ENCODE measurements at places on chromosomes 5 and 9.

DNA sequence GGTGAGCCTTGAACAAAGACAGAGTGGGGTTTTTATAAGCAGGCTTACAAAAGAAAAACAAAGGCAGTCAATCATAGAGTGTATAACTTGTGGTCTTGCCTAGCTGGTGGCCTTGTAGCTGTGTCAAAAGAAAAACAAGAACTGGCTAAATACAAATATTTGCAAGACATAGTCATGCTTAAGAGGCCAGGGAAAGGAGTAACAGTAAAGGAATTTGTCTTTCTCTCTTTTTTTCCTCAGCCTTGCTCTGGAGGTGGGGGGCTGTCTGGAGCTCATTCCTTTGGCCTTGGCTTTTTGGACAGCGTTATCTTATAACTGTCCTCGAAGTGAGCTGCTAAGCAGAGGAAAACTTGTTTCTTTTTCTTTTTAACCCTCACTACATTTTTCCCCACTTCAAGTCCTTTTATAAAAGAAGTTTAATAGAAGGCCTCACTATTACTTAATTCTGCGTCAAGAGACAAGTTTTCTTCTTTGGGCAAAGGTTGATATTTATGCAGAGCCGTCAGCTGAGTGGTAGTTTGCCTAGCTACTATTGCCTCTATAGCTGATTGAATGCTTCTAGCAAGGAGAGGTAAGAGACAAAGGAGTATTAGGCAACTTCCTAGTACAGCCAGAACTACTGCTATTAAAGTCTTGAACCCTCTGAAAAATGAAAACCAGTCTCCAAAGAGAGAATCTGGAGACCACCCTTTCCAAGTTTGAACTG lies 14.3 kb downstream of the CEL start:
- DNase-seq, result peak; percentile 49

GRCh38 chr9:136903041-136903554 lies 16.8 kb downstream of the TRAF2 start:
- no peak for DNase-seq

DNA sequence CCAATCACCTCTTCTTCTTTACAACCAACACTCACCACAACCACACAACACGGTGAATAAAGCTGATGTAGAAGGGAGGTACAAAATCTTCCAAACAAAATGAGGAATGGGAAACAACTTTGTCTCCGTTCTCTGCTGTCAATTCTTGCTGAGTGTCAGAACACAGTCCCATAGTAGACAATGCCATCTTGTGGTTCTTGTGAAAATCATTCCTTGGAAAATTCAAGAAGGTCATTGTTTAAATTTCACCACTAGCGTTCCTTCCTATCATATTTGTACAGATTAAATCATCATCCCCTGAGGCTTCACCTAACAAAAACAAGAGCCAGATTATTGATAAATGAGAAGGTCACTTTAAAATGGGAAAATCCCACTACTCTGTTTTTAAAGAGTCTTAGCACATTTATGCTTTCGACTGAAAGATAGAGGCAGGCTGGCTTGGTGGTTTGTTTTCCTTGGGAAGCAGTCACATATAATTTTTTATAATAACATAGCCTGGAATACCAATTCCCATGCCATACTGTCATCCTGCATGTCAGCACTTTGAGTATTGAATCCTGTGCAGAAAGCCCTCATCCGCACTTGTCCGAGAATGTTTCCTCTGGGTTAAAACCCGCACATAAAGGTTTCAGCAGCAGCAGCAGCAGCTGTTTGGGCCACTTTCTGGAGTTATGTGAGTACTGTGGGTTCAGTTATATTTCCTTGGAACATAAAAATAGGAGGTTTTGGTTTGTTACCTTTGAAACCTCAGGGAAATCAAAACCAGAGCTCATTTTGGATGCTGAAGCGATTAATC lies 395.0 kb upstream of the SMARCA2 start:
- DNase-seq, result no peak

DNA sequence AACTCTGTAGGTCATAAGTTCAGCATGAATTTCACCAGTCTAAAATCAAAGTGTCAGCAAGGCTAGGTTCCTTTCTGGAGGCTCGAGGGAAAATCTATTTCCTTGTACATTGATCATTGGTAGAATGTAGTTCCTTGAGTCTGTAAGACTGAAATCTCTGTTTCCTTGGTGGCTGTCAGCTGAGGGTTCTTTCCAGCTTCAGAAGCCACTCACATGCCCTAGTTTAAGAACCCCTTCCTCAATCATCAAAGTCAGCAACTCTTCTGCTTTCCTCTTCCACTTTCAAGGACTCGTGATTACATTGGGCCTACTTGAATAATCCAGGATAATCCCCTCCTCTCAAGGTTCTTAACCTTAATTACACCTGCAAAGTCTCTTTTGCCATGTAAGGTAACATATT lies 4.9 kb upstream of the SCAMP1 start:
- no peak for DNase-seq

- no peak for DNase-seq
Observed at GRCh38 chr9:134222018-134222573, 57.7 kb upstream of the RNU6ATAC start.

DNA sequence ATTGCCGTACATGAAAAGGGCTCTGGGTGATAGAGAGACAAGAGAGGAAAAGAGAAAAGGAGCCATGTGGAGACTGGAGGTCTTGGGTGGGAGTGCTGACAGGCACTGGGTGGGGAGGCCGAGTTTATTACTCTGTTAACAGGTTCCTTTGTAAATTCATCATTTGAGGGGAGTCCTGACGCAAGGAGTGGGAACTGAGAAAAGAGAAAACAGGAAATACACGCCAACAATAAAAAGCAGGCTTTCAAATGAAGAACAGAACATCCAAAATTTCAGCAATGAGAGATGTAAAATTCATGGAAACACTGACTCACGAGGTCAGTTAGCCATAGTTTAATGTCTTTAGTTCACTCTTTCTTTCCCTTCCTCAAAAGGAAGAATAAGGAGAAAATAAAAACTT lies 342.8 kb downstream of the TMEM167A start:
- no peak for DNase-seq

- DNase-seq, result no peak
Observed at GRCh38 chr5:40334242-40334635, 345.5 kb upstream of the PTGER4 start.

DNA sequence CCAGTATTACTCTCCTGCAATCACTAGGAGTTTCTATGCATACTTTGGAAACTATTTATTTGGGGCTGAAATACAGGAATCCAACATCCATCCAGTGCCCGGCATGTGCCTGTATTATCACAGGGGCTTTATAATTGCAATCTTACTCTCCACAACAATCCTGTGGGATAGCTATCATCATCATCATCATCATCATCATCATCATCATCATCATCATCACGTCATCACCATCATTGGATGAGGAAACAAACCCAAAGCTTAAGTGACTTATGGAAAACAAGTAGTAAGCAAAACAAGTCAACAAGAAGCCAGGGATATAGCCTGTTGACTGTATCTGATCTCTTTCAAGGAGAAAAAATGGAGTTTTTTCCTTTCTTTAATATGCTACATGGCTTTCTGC lies 47.8 kb upstream of the FYB1 start:
- DNase-seq, result no peak

DNA sequence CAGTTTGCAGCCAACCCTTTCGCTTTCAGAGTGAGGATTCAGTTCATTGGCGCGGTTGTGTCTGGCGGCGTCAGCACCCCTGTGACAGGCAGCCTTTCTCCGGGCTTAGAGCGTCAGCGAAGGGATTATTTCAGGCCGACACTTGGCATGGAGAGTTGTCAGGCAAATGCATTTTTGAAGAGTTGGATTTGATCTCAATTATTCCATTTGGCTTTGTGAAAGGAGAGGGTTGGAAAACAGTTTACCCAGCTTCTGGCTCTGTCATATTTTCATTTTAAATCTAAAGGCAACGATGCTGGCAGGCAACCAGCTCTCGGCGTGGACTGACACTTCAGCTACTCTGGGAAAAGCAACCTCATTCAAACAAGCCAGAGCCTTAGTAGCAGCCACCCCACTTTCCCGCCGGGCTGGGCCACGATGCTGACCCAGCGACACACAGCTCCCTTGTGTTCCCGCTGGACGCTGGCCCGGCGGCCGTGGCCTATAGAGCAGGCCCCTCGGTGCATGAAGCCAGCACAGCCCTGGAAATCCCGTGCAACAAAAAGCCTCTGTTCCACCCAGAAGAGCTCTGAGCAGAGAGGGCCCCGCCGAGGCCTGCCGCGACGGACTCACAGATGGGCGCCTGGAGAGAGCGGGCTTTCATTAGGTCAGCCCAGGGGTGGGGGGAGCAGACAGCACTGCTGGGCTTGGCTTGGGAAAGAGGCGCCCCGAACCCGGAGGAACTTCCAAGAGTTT lies 28.9 kb upstream of the LPCAT1 start:
- DNase-seq, result no peak

- DNase-seq, result no peak
Observed at GRCh38 chr5:61486476-61486875, 154.4 kb downstream of the ZSWIM6 start.

GRCh38 chr9:95970317-95970716 lies 94.8 kb downstream of the ERCC6L2 start:
- no peak for DNase-seq

- no peak for DNase-seq
Observed at GRCh38 chr9:110712955-110713354, 44.4 kb downstream of the MUSK start.

GRCh38 chr5:180974612-180975315 lies 13.9 kb upstream of the BTNL3 start:
- DNase-seq, result no peak

All from astrocyte of the cerebellum (primary cell).